Panc1 (cell line): ENCODE measurements at places on chromosomes 5 and 9. TPM values are rescaled to one million over a fixed set of nuclear protein-coding genes. Genes with fewer than 3 reads are reported as not detected.
A peak's percentile ranks its signal among the peaks of the same experiment; 100 is the strongest.

- peaks cover 56% of the 10 kb centered on the region for H3K4me1 ChIP-seq
- DNase-seq = no peak
- no peaks in the 10 kb centered on the region for H3K36me3 ChIP-seq
- peak overlapping the region; percentile 86 for H3K27ac ChIP-seq
Measured at GRCh38 chr5:316210-317085, 5.1 kb upstream of the AHRR start.

GRCh38 chr5:86118542-86118941, 499.2 kb upstream of the COX7C start:
- no peak for DNase-seq
- no peaks in the 10 kb centered on the region for H3K4me1 ChIP-seq
- no peaks in the 10 kb centered on the region for H3K27me3 ChIP-seq
- no peaks in the 10 kb centered on the region for H3K36me3 ChIP-seq
- no peak overlapping the region for H3K4me3 ChIP-seq
- no peak overlapping the region for H3K27ac ChIP-seq

GRCh38 chr9:86020731-86021130, 78.6 kb downstream of the GOLM1 start:
- H3K27ac ChIP-seq = no peak overlapping the region
- H3K4me1 ChIP-seq = no peaks in the 10 kb centered on the region
- H3K27me3 ChIP-seq = no peaks in the 10 kb centered on the region
- H3K4me3 ChIP-seq = no peak overlapping the region
- peaks cover 25% of the 10 kb centered on the region for H3K36me3 ChIP-seq
- no peak for DNase-seq

- H3K27ac ChIP-seq = no peak overlapping the region
- no peaks in the 10 kb centered on the region for H3K4me1 ChIP-seq
- no peak overlapping the region for H3K4me3 ChIP-seq
- DNase-seq = no peak
Measured at GRCh38 chr5:15421921-15422412, 78.0 kb upstream of the FBXL7 start.

DNA sequence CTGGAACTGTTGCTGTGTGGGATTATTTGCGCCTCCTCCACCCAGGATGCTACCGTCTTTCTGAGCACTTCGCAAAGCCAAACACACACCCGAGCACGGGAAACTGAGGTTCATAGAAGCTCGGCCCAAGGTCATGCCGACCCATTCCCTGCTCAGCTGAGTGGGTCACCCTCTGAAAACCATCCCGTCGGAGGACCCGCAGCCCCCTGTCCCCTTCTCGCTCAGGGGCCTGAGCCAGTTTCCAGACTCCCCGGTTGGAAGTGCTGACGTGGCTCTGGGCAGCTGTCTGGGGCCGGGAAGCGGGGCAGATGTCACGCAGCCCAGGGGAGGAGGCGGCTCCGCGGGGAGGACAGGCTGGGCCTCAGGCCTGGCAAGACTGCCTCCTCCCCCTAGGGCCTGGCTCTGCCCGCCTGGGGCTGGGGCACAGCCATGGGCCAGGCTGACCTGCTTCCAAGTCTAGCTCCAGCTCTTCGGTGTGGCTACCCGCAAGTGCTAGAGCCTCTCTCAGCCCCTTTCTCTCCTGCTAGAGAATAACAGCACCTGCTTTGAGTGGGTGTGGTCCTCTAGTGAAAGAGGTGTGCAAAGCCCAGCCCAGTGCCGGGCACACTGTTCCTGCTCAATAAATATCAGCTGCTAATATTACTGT, 9.9 kb upstream of the CXXC5 start:
- no peaks in the 10 kb centered on the region for H3K27me3 ChIP-seq
- H3K4me3 ChIP-seq = peak overlapping the region; percentile 36
- H3K36me3 ChIP-seq = no peaks in the 10 kb centered on the region
- H3K27ac ChIP-seq = peak overlapping the region; percentile 73

DNA sequence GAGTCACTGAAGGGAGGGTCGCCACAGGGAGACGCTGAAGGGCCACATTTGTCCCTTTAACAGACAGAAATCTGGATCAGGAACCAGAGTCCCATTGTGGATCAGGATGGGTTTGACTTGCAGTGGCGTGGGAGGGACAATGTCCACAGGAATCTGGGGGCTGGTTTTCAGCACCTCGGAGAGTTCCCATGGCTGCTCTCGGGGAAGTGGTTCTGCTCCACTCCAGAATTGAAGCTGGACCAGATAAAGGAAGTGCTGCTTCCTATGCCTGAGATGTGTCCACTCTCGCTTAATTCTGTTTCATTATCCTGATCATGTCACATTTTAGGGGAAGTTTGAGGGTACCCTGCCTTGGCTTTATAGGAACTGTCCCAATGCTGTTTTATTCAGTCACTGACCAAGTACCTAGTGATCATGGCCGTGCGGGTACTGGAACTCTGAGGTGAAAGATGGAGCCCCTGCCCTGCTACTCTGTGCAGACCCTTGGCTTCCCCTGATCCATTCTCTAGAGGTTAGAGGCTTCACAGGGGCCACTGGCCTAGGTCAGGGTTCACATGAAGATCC, 28.7 kb downstream of the ENHO start:
- no peak overlapping the region for H3K4me3 ChIP-seq
- H3K27me3 ChIP-seq = no peaks in the 10 kb centered on the region; the same call in 1 of the 2 replicates
- DNase-seq = no peak
- no peaks in the 10 kb centered on the region for H3K36me3 ChIP-seq
- no peak overlapping the region for H3K27ac ChIP-seq

GRCh38 chr5:45697201-45697600, 1.0 kb upstream of the HCN1 start:
- H3K27ac ChIP-seq = no peak overlapping the region
- peaks cover 6% of the 10 kb centered on the region for H3K27me3 ChIP-seq
- H3K4me1 ChIP-seq = no peaks in the 10 kb centered on the region
- no peak for DNase-seq

DNA sequence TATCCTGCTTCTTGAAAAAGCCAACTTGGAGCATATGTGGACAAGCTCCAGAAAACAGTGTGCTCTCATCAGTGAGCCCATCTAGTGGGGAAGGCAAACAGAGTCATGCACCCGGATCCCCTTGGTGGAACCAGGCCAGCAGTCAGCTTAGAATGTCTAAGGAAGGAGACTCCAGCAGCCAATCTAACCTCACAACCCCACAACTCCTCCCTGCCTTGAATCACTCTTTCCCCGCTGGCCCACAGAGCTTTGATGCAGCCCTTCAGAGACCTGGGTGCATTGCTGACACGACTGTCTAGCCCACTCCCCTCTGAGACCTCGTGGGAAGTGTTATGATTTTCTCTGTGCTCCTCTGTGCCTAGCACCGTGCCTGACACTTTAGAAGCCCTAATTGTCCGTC, 623.7 kb downstream of the BNC2 start:
- no peak for DNase-seq
- no peak overlapping the region for H3K4me3 ChIP-seq

GRCh38 chr9:10928372-10928771, 315.6 kb upstream of the PTPRD start:
- H3K36me3 ChIP-seq = no peaks in the 10 kb centered on the region
- H3K4me3 ChIP-seq = no peak overlapping the region
- no peaks in the 10 kb centered on the region for H3K27me3 ChIP-seq
- no peak for DNase-seq
- no peak overlapping the region for H3K27ac ChIP-seq

GRCh38 chr5:7074176-7074575, 321.8 kb upstream of the ADCY2 start:
- H3K4me3 ChIP-seq = no peak overlapping the region
- H3K27ac ChIP-seq = no peak overlapping the region
- no peaks in the 10 kb centered on the region for H3K27me3 ChIP-seq
- no peaks in the 10 kb centered on the region for H3K36me3 ChIP-seq
- H3K4me1 ChIP-seq = no peaks in the 10 kb centered on the region

DNA sequence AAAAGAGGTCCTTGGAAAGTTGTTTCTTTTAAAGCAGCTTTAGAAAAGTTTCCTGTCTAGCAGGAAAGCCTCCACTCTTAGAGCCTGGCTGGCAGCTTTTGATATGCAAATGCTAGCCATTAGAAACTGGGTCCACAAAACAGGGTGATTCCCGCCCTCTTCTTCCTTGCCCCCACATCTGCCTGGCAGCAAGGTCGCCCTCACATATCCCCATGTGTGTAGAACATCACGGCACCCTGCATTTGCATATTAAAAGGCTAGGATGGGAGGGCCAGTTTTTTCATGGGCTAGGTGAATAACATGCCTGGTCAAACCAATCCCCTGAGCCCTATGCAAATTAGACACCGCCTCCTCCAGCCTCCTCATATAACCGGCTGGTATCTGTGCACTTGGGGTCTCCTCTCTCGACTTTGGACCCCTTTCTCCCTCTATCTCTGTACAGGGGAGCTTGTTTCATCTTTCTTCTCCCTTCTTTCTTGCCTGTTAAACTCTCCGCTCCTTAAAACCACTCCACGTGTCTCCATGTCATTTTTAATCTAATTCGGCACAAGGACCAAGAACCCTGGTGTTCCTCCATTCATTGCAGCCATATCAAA, 426.8 kb upstream of the CTNND2 start:
- H3K4me1 ChIP-seq = no peaks in the 10 kb centered on the region
- H3K36me3 ChIP-seq = no peaks in the 10 kb centered on the region
- DNase-seq = no peak
- no peak overlapping the region for H3K4me3 ChIP-seq
- H3K27me3 ChIP-seq = no peaks in the 10 kb centered on the region

Gene RMI1
- 14.6 TPM for total RNA-seq
